ENCODE measurements at places on chromosomes 2 and 18.

- DNase-seq: no peak
Measured at GRCh38 chr2:127469974-127470373, 51.7 kb downstream of the PROC start.

DNA sequence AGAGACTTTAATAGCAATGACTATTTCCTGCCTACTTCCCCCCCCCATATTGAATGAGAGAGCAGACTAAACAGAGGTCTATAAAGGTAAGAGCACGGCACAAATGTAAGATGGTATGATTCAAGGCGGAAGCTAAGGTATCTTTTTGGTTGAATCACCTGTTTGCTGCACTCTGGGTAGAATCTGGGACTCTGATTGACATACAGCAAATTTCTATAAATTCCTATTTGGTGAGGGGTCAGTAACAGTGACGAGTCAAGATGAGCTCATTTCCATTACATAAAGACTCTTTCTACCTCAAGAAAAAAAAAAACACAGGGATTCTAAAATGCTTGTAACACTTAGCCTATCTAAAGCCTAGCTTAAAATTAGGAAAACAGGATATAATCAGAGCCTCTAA is 297.3 kb downstream of the TNS1 start:
- DNase-seq: no peak

- DNase-seq: peak; percentile 90
Measured at GRCh38 chr18:10787293-10787901, 261.6 kb downstream of the NAPG start.

GRCh38 chr2:3433776-3434400 is 54.4 kb downstream of the TRAPPC12 start:
- DNase-seq: no peak

DNA sequence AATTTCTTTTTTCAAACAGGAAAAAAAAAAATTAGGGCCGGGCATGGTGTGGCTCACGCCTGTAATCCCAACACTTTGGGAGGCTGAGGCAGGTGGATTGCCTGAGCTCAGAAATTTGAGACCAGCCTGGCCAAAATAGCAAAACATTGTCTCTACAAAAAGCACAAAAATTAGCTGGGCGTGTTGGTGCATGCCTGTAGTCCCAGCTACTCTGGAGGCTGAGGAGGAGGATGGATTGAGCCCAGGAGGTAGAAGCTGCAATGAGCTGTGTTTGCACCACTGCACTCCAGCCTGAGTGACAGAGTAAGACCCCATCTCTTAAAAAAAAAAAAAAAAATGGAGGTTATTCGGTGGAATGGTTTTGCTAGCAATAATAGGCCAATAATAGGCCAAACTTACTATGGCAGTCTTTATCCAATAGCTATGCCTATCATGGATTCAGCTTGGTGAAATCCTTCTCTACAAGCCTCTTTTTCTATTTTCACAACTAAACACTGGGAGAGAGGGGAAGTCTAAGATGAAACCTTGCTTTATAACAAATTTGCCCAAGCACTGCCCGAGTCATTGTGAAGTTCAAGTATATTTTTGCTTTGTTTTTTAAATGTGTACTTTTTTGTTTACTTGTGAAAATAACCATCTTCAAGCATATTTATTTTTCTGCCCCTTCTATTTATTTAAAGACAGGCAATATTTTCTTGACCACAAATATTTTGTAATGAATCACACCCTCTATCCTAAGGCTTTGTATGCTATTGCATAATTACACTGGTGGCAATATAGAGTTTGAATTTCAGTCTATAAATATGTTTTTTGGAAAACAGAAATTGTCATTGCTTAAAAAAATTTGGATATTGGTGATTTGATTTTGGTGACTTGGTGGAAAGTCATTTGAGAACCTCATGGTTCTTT is 20.0 kb upstream of the KYNU start:
- no peak for DNase-seq

GRCh38 chr2:60840880-60841279 is 40.5 kb upstream of the REL start:
- DNase-seq: peak; percentile 81

DNA sequence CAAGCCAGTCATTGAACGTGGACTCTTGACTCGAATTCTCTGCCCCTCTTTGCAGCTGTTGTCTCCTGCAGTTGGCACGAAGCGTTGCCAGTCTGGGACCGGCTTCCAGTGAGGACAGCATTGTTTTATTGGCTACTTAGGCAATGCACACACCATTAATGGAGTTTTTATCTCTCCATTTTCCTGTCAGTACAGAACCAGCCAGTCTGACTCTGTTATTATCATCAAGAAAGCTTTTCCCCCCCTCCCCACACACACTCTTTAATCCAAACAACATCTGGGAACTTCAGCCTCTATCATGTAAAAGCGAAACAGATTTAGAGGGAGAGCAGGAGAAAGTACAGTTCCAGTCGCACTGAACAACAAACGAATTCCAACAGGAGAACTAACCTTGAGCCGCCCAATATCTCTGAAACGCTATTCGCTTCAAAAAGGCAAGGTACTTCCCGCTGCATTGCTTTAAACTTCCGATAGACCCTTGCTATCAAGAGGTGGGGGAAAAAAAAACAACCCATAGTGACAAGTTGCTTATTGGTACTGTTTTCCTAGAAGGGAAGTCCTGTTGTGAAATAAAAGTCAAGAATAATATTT is 38.2 kb downstream of the ACVR1 start:
- no peak for DNase-seq
